Activated T-cell treated with anti-CD3 and anti-CD28 coated beads for 48 hours (primary cell): ENCODE measurements at places on chromosomes 16 and 17.

DNA sequence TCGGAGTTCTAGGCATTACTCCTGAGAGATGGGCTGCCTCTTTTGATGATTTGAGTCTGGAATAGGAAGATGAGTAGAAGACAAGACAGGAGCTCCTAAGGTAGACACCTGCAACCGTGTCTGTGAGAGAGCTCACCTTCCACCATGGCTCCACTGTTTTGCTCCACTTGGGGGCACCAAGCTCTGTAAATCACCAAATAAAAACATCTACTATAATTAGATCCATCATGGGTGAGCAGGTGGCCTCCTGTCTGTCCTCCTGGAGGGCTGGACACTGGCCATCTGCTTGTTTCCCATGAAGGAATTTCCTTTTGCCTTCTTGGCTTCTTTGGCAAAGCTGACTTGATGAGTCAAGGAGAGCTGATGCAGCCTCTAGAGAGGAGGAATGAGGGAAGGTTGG lies 179.0 kb downstream of the HAPSTR1 start:
- no peak for DNase-seq

DNA sequence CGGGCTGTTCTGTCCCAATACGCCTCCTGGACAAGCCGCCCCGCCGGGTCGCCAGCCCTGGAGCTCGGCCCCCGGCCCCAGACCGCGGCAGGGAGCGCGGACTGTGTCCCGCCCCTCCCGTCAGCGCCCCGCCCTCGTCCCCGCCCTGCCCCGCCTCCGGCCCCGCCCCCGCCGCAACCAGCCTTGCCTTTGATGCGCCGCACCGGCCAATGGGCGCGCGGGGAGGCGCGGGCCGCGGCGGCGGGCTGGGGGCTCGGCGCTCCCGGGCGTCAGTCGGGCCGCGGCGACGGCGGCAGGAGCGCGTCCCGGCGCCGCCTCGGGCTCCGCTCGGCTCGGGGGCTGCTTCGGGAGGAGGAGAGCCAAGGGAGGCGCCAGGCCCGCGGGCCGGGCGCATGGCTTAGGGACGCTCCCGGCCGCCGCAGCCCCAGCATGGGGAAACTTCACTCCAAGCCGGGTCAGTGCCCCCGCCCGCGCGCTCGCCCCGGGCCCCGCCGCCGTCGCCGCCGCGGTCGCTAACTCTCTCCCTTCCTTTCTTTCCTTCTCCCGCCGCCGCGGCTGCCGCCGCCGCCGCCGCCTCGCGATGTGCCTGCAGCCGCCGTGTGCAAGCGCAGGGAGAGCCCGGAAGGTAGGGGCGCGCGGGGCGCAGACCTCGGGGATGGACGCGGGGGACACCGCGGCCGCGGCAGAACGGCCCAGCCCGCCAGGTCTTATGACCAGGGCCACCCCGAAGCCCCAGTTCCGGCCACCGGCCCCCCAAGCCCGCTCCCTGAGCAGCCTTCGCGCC lies at the start of gene NKD1:
Gene NKD1, plus strand, starts transcription at position 272 of the 784 bp plus-strand sequence. Its CDS starts 158 bp downstream, at position 430.
- DNase-seq, result peak; percentile 69

DNA sequence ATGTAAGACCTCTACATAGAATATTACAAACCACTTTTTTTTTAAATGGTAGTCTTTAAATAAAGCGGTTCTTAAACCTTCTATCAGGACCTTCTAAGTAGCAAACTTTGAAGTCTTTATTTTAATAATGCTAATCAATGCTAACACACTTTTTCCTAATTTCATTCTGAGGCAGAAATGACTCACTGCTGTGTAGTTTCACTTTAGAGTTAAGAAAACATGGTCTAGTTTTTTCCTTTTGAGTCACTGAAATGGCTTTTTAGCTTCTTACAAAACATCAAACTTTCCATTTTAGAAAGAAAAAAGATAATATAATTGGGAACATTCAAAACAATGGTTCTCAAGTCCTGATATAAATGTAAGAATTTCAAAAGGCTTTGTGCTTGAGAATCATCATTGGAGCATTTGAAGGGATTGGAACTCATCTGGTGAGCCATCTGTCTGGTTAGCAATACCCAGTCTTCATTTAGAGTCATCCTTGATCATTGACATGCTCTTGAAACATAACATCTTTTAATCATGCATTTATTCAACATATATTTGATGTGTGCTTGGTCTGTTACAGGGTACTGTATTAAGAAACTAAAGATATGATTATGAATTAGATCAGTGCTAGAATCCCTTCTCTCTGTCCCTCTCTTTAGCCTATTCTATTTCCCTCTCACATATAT lies 258.3 kb upstream of the MON1B start:
- DNase-seq, result no peak

DNA sequence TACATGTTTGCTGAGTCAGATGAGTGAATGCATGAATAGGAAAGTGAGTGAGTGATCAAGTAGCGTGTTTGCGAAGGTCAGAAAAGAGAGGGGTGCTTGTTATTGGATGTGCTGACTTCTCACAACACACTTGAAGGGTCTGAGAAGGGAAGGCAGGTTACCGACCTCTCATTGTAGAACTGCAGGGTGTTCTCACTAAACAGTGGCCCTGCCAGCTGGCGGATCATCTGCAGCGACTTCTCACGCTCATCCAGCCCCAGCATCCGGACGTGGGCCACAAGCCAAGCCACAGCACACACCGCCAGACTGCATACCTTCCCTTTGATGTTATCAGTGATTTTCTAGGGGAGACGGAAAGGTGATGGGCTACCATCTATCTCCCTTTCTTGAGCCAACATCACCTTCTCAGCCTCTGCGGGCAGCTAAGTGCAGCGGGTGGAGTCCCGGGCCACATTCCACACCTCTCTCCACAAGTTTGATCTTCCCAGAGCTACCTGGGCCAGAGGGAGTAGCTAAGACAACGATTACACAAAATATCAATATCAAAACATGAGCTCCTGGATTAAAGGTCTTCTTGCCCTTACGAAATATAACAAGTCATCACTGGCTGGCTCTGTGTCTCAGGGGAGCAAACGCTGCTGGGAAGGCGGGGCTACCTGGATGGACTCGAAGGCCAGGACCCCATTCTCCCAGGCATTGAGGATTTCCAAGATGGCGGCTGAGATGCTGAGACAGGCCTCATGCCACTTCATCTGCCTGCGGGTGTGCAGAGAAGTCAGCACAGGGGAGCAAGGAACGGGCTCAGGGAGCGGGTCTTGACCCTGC lies 11.0 kb downstream of the CSF3 start:
- no peak for DNase-seq

- DNase-seq, result no peak
These were observed 22.8 kb downstream of the ANKFN1 start for GRCh38 chr17:56176091-56176490.

GRCh38 chr16:3143598-3144320 lies 8.9 kb downstream of the ZNF213 start:
- no peak for DNase-seq
